Peyer's patch (tissue), 4 donors: ENCODE measurements at places on chromosomes 7 and 10. TPM values are rescaled to one million over a fixed set of nuclear protein-coding genes. Genes with fewer than 3 reads are reported as not detected.

GRCh38 chr10:33388382-33388781 lies 53.9 kb upstream of the NRP1 start:
- H3K4me1 ChIP-seq = no peaks in the 10 kb centered on the region
- no peaks in the 10 kb centered on the region for H3K27me3 ChIP-seq
- no peak for DNase-seq
- H3K36me3 ChIP-seq = no peaks in the 10 kb centered on the region
- no peak overlapping the region for H3K27ac ChIP-seq

- no peak for DNase-seq
- no peak overlapping the region for H3K4me3 ChIP-seq
- no peaks in the 10 kb centered on the region for H3K36me3 ChIP-seq
- H3K27me3 ChIP-seq = no peaks in the 10 kb centered on the region
These were observed 165.5 kb downstream of the NOC3L start for GRCh38 chr10:94197241-94197640.

DNA sequence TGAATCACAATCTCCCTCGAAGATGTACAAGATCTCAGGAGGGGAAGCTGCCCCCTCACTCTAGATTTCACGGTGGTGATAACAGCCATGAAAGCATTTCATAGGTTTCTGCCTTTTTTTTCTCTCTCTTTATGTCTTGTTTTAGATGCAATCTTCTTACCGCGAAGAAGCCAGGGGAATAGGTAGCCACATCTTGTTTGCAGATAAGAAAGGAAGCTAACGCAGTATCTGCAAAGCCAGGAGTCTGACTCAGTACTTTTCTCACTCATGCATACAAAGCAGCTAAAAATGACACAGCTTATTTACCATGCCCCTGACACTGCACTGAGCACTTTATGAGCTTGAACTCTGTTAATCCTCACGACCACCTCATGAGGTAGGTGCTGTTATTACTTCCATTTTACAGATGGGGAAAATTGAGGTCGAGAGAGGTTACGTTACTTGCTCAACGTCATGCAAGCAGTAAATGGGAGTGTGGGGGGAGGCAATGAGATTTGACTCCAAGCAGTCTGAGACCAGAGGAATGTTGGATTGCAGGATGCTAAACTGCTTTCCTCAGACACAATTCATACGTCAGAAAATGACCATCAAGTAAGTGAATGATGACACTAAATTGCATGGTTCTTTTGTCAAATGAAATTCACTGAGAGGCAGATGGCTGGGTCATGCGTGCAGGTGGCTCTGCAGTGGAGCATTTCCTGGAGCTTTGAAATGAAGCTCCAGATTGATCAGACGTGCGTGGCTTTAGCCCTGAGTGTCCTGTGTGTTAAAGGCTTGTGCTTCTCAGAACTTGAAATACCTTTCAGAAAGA lies 3.3 kb downstream of the MAP3K8 start:
- H3K36me3 ChIP-seq = no peaks in the 10 kb centered on the region
- H3K27ac ChIP-seq = peak overlapping the region; percentile 99
- H3K4me1 ChIP-seq = no peaks in the 10 kb centered on the region

- no peaks in the 10 kb centered on the region for H3K27me3 ChIP-seq
- no peaks in the 10 kb centered on the region for H3K4me1 ChIP-seq
- H3K4me3 ChIP-seq = no peak overlapping the region
- no peak for DNase-seq
- no peak overlapping the region for H3K27ac ChIP-seq
These were observed 18.0 kb upstream of the SPOCK2 start for GRCh38 chr10:72106154-72106849.

DNA sequence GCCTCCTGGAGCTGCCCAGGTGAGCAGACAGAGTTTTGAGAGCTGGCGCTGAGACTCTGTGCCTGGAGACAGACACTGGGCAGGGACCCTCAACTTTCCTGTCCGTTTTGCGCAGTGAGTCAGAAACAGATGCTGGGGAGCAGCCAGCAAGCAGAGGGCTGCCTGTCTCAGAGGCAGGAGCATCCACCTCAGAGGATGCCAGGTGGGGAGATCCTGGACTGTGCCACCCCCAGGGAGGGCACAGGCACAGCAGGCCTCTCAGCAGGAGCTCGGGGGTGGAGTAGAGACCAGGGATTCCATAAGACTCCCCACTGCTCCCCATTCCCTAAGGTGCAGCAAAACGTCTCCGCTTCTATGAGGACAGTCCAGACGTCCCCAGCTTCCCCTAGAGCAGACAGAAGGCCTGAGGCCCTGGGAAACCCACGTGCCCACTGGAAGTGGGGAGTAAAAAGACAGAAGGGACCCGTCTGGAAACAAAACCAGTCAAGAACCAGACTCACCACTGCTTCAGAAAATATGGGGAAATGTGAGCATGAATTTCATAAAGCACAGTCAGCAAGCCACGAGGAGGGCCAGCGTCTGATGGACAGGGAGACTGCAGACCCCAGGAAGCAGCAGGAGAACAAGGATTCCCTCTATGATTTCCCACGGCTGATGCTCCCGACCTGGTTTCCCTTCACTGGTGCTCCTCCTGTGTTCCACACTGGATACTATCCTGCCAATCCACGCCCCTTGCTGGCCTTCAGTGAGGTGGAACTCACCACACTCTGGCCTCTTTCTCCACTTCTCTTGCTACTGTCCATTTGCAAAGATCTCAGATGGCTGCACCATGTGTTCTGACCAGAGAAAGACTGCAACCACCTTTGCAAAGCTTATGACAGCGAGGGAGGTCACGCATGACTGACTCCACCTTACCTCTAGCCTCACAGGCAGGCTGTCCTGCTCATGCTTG lies 151.3 kb upstream of the FAM20C start:
- no peak overlapping the region for H3K27ac ChIP-seq
- no peaks in the 10 kb centered on the region for H3K36me3 ChIP-seq
- no peaks in the 10 kb centered on the region for H3K27me3 ChIP-seq
- no peaks in the 10 kb centered on the region for H3K4me1 ChIP-seq

DNA sequence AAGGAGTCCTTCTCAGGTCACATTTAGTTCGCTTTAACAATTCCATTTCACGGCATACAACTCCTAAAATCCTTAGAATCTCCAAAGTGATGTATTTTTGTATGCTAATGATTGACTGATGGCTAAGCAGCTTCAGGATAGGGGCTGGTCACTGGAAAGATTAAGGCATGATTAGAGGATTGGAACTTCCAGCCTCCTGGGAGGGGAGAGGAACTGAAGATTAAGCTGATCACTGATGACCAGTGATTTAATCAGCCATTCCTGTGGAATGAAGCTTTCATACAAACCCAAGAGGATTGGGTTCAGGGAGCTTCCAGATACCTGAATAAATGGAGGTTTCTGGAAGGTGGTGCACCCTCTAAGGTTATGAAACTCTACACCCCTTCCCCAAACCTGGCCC lies 123.9 kb upstream of the CDK13 start:
- H3K27me3 ChIP-seq = no peaks in the 10 kb centered on the region
- no peak overlapping the region for H3K4me3 ChIP-seq
- no peaks in the 10 kb centered on the region for H3K36me3 ChIP-seq
- no peak overlapping the region for H3K27ac ChIP-seq

DNA sequence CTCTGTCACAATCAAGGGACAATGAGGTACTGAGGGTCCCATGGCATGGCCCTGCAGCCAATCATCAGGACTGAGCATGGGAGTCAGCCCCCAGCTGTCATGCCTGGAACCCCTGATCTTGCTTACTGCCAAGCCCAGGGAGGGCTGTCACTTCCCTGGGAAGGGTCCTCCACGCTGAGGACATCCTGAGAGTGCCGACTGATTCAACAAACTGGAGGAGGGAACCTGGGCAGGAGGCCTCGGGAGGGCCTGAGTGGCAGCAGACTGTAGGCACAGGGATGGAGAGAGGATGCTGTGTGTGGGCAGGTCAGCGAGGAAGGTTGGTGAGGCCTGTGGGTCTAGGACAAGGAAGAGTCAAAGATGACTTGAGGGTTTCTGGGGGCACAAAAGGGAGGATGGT lies 154.3 kb downstream of the ZNF248 start:
- H3K36me3 ChIP-seq = no peaks in the 10 kb centered on the region
- H3K27ac ChIP-seq = no peak overlapping the region

DNA sequence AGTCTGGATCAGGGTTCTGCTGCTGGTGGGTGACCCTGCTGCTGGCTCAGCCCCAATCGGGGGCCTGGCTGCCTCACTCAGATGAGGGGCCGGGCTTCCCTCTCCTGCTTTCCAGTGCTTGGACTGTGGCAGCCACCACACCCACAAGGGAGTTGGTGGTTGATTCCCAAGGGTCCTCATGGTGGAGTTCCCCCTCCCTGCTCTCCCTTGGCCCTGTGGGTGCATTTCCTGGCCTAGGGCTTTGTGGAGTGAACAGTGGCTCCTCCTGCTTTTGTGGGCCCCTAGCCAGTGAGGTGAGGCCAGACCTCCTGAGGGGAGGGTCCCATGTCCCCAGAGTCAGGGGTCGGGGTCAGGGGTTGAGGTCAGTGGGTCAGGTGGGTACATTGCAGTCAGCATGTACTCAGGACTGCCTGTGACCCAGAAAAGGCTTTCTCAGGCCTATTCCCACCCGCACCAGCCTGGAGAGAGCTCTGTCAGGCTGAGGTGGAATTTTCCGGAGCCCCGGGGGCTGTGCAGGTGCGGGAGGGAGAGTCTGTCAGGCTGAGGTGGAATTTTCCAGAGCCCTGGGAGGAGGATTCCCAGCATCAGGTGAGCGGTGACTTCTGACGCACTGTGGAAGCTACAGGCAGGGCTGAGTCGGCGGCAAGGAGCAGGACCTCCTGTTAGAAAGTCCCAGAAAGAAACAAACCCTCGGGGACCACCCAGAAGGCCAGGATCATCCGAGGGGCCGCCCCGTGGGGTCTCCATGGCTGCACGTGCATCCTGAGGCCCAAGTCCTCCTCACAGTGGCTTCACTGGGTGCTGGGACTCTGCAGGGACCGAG lies 94.4 kb upstream of the INSIG1 start:
- DNase-seq = no peak
- H3K4me3 ChIP-seq = no peak overlapping the region
- no peak overlapping the region for H3K27ac ChIP-seq
- H3K4me1 ChIP-seq = no peaks in the 10 kb centered on the region
- H3K27me3 ChIP-seq = no peaks in the 10 kb centered on the region

- H3K27me3 ChIP-seq = no peaks in the 10 kb centered on the region
- no peaks in the 10 kb centered on the region for H3K36me3 ChIP-seq
- DNase-seq = no peak
- H3K4me1 ChIP-seq = no peaks in the 10 kb centered on the region
- H3K4me3 ChIP-seq = no peak overlapping the region
These were observed 56.4 kb downstream of the SLC16A12 start for GRCh38 chr10:89478739-89479654.

- no peak for DNase-seq
- H3K36me3 ChIP-seq = no peaks in the 10 kb centered on the region
- H3K27ac ChIP-seq = no peak overlapping the region
These were observed 97.3 kb downstream of the PPP1R9A start for GRCh38 chr7:95004618-95005247.

Gene ENO4
- not detected for total RNA-seq

Gene VPS37D
- 6.3 TPM for total RNA-seq
